Astrocyte of the spinal cord (primary cell): ENCODE measurements at places on chromosomes 5 and 9.

- peak; percentile 85 for DNase-seq
Observed at GRCh38 chr5:109866051-109866450, 176.3 kb downstream of the MAN2A1 start.

- DNase-seq = no peak
Observed at GRCh38 chr5:126464959-126465358, 41.8 kb downstream of the GRAMD2B start.

- no peak for DNase-seq
Observed at GRCh38 chr5:87389296-87390034, 23.3 kb downstream of the CCNH start.

DNA sequence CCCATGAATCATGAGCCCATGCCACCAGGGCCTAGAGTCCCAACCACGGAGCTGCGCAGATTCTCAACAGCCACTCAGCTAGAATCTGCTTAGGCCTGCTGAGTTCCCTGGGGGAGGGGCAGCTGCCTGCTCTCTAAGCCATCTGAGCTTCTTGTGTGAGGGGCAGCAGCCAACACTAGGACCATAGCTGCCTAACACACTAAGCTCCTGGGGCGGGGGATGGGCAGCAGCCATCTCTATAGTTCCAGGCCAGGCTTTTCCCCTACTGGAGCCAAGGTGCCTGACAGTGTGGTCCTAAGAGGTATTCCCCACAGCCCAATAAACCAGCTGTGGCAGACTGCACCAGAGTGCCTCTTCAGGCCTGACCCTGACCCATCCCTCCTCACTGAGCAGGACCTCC, 255.9 kb upstream of the ACO1 start:
- no peak for DNase-seq

DNA sequence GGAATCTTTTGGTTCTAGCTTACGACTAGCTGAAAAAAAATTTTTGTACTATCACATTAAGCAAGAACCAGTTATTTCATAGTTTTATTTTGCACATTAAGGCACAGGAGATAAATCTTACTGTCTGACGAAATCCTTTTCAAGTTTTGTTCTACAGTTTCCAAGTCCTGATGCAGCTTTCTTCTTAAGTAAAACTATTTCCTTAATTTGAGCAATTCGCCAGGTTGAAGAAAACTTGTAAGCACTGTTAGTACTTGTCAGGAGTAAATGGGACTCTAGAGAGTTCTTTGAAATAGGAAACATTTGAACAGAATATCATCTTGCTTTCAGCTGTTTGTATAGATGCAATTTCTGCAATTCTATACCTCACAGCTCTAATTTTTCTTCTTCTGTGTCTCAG, 318.8 kb upstream of the ELAVL2 start:
- DNase-seq = no peak

DNA sequence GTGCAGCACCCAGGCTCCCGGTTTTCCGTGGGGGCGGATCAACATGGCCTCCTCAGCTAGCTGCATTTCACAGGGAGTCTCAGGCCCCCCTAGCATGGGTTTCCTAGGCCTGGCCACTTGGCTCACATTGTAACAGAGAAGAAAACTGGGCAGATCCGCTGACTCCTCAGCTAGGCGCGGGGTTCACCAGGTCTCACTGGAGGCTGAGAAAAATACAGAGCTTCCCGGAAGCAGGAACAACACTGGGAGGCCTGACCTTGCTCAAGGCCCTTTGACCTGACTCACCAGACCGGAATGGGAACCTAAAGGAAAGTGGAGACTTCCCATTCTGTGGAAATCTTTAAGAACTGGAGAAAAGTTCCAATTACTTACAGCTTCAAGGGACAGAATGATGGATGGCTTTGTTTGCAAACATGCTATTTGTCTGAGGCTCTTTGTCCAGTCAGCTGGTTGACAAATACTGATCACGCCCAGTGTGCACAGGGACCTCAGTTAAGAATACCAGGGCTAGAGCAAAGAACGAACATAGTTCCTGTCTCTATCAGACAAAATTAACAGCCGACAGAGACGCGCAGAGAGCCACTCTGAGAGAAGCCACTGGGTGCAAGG, 88.7 kb upstream of the LRRTM2 start:
- no peak for DNase-seq

GRCh38 chr9:3600672-3601071, 74.9 kb upstream of the RFX3 start:
- DNase-seq = no peak

DNA sequence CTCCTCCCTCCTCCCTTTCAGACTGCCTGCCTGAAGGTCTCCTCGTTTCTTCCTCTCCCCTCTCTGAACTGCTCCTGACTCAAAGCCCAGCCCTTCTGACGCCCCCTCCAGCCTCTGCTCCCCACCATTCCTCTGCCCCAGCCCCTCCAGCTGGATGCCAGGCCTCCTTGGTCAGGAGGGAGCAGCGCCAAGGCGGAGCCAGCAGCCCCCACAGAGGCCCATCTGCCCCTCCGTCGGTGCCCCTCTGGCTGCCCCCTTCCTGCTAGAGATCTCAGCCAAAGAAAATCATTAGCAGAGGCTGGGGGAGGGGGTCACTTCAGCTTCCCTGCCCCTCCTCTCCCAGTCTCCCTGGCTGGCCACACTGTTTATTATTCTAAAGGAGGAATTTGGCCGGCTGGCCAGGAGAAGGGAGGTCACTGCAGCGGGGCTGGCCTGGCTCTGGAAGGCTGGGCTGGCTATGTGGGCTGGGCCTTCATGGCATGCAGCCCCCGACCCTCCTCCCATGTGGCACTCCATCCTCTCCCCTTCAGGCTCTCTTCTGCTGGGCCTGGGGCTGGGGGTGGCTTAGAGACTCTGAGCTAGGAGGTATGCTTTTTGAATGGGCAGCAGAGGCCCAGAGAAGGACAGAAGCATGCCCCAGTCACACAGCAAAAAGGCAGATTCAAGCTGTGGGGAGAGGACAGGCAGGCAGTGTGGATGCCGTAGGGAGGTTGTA, 16.9 kb downstream of the PDGFRB start:
- peak; percentile 97 for DNase-seq

GRCh38 chr9:76423216-76424177, 29.3 kb upstream of the RFK start:
- no peak for DNase-seq

GRCh38 chr9:104765138-104765537, 1.2 kb downstream of the NIPSNAP3B start:
- DNase-seq = no peak

DNA sequence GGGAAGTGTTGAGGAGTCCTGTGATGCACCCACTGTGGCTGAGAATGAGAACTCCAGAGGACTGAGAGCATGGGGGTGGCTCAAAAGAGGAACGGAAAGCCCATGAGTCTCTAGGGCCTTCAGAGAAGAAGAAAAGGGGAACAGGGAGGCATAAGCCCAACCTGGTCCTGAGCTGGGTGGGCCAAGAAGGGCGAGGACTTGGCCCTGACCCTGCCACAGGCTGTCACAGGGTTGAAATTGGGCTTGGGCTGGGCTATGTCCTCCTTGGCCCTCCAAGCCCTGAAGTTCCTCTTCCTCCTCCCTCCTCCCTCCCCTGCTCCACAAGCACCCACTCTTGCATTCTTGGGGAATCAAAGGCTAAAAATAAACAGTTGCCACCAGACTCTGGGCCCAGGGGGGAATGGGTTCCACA, 49.3 kb upstream of the PPARGC1B start:
- DNase-seq = no peak

- peak; percentile 77 for DNase-seq
Observed at GRCh38 chr5:102811972-102812371, 56.9 kb downstream of the PAM start.

DNA sequence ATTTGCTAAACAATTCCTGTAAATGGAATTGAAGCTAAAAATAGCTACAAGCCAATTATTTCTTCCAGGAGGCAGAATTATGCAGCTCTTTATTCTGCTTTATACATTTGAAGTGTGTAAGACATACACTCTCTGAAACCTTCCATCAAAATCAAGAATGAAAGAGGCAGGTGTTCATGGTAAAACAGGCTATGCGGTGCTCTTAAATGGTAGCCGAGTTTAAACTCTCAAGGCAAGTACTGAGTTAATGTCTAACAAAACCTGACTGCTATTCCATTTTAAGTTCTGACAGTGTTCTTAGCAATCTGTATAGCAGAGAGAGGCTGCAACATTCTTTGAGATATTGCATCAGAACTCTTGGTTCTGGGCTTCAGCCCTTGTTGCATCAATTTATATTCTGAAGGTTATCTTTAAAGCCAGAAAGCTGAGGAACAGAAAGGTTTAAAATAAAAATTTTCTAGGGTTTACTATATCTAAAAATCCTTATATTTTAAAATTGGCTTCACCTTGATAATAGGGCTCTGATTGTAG, 248.3 kb upstream of the CCNG1 start:
- DNase-seq = no peak

GRCh38 chr9:97954550-97954989, 16.6 kb upstream of the HEMGN start:
- DNase-seq = peak; percentile 9

DNA sequence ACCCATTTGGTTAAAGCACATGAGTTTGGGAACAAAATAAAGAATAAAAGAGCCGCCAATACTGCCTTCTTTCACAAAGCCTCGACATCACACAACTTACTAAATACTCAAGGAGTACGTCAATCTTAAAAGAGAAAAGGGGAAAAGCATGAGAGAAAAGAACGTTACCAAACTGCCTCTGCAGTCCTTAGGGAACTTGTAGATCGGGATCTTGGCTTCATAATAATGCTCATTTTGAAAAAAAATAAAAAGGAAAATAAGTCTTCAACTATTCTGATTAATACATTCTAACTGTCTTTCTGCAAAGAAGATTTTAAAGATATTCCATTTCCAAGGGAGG, 618.4 kb downstream of the PDE4D start:
- no peak for DNase-seq

GRCh38 chr9:17578911-17579793, at the start of gene SH3GL2:
TSS of gene SH3GL2 (plus strand) at chr9:17579066.
- peak; percentile 5 for DNase-seq

- DNase-seq = no peak
Observed at GRCh38 chr5:88837817-88838216, 45.2 kb downstream of the MEF2C start.

- peak; percentile 89 for DNase-seq
Observed at GRCh38 chr5:26553079-26553478, 485.3 kb downstream of the CDH9 start.

GRCh38 chr9:20376731-20377375, 245.4 kb downstream of the MLLT3 start:
- DNase-seq = no peak

- no peak for DNase-seq
Observed at GRCh38 chr9:72755836-72756235, 197.0 kb downstream of the ALDH1A1 start.

GRCh38 chr9:87643778-87644570, 81.9 kb upstream of the CTSL start:
- no peak for DNase-seq

DNA sequence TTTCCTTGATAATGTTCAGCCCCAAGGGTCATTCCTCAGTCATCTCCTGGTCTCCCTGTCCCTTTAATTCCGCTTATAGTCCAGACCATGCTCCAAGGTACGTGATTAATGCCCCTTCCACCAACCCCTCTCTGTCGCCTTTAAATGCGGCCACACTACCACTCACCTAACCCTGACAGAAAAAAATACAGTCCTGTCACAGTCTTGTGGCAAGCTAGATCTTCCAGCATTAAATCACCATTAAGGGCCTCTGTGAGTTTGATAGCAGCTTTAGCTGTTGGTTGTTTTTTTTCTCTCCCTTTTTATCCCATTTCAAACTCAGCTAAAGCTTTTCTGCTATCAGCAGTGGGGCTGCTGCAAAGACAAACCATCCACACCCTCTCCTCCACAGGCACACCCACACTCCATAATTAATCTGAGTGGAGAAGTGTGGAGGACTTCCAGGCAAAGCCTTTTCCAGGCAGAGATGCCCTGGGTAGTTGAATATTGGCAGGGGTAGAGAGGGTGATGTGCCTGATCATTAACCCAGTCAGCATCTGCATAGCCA, 522.7 kb upstream of the CLINT1 start:
- DNase-seq = no peak

DNA sequence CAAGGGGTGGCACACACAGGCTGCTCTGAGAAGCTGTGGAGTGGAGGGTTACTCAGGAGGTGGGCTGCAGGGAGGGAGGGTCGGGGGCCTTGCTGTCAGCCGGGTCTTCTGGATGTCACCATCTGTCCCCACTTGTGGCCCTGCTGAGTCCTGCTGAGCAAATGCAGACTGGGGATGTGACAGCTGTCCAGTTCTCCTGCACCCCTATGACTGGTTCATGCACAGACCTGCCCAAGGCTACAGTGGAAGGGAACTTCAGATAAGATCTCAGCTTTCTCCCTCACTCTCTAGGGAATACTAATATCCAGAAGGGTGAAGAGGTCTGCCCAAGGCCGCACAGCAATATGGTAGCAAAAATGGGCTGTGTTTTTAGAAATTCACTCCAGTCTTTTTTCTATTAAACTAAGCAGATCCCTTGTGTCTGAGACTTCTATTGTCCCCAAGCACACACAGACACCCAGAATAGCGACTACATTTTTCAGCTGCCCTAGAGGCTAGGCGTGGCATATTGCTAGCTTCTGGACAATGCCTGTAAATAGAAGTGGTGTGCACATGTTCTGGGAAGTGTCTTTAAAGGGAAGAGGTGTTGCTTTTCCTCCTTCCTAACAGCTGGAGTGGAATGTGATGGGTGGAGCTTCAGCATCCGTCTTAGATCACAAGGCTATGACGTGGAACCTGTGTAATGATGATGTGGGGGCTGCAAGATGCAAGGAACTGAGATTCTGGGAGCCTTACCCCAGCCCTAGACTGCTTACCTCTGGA, 51.1 kb upstream of the TBC1D2 start:
- no peak for DNase-seq

DNA sequence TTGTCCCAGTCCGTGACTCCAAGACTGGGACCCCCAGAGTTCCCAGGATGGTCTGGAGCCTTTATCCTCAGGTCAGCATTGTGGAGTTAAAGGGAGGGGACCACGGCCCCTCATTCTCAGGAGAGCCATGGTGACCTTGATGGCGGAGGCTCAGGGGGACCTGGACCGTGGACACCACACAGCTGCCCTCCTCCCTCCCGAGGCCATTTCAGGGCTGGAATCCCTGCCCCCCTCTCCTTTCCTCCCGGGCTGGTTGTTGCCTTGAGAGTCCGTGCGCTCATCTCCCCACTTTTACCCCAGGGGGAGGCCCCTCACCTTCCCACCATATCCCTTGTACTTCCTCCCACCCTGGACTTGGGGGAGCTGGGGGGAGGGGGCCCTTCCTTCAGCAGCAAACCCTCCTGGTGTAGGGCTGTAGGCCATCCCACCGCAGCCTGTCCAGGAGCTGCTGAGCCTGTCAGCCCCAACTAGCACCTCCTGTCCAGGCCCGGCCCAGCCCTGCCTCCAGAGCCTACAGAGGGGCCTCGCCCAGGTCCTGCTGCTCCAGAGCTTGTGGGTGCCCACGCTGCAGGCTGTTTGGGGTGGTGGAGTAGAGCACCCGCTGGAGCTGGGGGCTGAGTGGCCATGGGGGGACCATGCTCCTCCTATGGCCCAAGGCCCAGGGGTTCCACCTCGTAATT, 14.3 kb upstream of the AJM1 start:
- DNase-seq = no peak
